Brain pericyte (primary cell): ENCODE measurements at places on chromosomes 7 and 10.

- no peak for DNase-seq
Observed at GRCh38 chr7:5649641-5650040, 131.8 kb downstream of the RNF216 start.

DNA sequence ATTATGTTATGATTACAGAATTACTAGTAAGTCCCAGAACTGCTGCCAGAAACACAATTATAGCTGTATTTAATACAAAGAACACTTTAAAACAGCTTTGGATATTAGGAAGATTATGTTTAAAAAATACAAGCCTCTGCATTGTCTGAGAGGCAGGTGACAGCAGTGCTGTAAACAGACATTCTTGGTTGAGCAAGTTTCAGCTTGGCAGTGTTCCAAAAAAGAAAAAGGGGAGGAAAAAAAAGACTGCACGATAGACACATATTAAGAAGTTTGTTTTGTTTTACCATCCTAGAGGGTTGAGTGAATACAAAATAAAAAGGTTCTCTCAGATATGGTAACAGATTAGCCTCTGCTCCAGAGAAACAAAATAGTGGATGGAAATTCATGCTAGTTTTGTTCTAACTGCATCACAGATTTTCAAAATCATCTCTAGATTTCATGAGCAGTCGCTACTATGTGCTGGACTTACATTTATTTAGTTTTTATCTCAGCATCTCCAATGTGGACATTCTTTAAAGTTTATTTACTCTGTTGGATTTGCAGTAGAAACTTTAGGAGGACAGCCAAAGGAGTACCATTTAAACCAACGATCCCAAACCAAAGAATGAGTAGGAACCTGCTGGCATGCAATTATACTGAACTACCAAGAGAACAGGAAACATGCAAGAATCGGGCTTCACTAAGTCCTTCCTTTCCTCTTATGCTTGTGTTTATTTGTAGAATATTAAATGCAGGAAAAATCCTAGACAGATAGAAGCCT is 9.0 kb downstream of the FAM204A start:
- no peak for DNase-seq

GRCh38 chr10:28959850-28960501 is 282.7 kb downstream of the BAMBI start:
- no peak for DNase-seq

DNA sequence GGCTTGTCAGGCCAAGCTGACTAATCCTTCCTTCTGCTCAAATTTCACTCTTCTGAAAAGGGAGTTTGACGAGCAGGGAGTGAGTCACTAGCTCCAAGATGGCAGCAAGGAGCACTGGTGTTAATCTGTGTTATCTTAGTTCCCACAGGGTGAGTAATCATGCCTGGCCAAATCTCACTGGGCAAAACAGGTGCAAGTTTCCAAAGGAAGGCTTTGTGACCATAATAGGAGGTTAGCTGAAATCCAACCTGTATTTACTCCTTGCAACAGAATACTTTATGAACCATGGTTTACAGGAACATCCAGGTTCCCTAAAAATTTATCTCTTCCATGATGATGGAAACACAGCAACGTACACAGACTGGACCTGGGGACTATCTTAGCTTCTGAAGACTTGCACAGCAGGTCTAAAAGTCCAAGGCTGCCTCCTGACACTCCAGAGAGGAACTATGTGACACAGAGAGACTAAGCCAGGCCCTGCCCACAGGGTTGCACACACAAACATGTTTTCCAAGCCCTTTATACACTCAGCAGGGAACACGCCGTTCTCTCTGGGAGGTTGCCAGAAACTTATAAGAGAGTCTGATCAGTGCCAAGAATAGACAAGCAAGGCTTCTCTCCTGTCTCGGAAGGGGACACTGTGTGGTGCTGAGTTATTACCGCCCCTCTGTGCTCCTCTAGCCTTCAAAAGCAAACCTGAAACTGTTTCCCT is 46.3 kb downstream of the PDK4 start:
- peak; percentile 68 for DNase-seq

GRCh38 chr7:101536668-101537067 is 92.4 kb downstream of the MYL10 start:
- DNase-seq, result no peak

DNA sequence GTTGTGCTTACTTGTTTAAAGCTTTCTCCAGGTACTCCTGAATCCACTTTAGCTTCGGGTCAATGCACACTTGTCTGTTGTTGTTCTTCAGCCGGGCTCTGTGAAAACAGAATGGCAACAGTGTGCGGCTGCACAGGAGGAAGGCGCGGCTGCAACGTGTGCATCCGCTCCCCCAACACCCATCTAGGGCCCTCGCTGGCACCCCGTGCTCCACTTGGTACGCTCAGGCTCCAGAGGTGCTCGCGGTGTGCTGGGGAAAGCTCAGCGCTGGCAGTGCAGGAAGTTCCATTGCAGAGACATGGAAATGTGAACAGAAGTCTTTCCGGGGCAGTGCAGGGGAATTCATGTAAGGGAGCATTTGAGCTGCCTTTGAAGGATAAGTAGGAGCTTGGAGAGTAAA is 6.3 kb downstream of the CXCL12 start:
- DNase-seq, result no peak

DNA sequence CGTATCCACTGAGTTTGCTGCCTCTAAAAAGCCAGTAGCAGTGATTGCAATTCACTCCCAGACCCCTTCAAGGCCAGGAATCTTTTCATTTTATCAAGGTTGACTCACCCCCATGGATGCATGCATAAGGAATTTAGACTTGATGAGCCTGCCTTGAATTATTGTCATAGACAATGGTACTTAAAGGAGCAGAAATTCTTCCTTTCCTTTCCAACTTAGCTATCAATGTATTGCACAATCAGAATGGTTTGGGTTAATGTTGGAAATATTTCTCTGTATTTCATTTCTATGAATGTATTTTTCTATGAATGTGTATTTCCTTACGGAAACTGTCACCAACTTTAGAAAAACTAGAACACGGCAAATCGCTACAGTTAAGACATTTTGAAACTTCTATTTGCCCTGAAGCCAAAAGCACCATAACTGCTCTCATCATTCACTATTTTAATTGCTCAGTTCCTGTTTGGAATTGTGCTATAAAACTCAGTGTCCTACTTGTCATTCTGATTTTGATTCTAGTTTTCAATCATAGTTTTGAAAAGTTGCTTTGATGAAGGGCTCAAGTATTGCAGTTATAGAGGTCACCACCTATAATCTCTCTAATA is 355.7 kb upstream of the AKR1E2 start:
- DNase-seq, result no peak

DNA sequence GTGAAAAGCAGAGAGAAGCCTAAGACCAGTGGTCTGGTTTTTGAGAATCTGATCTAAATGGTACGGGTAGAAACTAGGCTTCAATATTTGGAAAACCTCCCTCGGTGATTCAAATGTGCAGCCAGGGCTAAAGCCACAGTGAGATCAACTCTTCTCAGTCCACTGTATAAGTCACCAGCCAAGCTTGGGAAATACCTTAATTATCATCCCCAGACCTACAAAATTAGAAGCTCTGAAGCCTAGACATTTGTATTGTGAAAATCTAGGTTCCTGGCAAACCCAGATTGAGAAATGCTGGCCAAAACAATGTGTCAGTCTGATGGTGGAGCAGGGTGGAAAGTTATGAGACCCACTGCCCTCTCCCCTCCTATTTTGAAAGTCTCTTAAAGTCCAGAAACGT is 131.7 kb downstream of the DGKI start:
- DNase-seq, result no peak

DNA sequence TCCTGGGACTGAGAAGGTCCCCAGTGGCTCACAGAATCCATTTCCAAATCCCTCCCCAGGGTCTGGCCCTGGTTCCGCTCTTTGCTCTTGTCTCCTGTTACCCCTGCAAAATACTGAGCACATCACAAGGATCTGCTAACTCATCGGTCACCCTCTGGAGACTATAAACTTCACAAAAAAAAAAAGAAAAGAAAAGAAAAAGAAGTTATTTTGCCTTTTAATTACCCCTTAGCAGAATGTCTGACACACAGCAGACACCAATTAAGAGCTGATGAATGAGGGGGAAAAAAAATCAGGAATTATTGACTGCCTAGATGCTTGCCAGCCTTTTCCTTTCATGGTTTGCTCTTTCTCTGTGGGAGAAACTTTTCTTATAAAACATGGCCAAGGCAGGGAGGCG is 578.7 kb downstream of the GRID1 start:
- no peak for DNase-seq

GRCh38 chr10:34231441-34232180 is 583.5 kb downstream of the PARD3 start:
- no peak for DNase-seq

GRCh38 chr10:60149003-60149402 is 240.7 kb downstream of the ANK3 start:
- no peak for DNase-seq

DNA sequence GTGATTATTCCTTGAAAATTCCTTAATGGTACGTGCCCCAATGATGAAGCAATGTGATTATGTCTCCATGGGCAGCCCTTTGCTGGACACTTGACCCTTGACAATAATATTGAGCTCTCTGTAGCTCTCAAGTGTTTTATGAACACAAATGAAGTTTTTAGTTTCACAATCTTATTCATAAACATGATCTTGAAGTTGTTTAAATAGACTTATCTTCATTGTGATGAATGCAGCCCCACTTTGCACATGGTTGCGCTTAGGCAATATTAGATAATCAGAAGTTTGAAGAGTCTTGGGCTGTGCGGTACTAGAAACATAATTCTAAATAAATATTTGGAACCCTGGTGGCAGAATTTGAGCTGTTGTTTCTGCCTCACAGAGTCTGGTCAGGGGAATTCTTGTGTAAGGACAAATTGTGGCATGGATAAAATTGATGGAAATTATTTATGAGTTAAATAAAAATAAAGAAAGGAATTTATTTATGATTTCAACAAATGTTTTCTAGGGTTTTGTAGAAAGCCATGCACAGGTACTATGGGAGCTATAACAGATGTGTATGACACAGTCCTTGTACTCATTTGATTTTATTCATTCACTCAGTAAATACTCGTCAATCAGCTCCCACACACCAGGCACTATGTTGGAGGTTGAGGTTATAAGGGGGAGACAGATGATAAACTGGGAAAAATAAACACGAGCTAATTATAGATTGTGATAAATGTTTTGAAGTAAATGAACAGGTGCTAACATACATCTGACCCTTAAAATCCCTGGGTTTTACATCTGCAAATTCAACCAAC is 217.9 kb downstream of the GALNT17 start:
- DNase-seq, result no peak

DNA sequence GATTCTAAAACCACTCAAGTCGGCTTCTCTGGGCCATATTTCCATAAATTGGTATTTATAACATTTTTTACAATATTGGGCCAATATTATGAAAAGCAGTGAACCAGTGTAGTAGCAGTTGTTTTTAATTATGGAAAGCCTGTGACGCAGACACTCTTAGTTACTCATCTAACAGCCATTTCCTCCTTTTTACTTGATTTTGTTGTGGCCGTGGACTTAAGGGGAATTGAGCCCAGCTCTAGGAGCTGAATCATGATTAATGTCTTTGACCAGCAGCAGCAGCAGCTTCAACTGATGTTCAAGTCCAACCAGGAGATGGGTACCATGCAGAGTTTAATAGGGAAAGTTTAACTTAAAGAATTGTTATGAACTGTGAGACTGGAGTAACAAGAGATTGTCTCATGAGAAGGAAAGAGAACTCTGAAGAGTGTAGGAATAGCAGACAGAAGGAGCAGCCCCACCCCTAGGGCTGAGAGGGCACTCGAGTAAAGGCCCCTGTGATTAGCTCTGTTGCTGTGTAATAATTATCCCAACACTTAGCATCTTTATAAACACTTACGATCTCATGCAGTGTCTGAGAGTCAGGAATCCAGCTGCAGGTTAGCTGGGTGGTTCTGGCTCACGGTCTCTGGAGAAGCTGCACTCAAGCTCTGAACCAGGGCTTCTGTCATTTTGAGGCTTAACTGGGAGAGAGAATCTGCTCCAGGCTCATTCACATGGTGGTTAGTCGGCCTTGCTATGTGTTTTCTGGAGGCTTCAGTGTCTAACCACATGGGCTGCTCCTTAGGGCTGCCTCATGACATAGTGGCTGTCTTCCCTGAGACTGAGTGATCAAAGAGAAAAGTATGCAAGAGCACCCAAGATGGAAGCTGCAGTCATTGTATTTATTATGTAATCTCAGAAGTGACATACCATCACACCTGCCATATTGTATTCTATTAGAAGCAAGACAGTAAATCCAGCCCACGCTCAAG is 4.6 kb downstream of the LANCL2 start:
- peak; percentile 5 for DNase-seq

GRCh38 chr7:73749931-73750776 is 11.6 kb upstream of the ABHD11 start:
- no peak for DNase-seq

DNA sequence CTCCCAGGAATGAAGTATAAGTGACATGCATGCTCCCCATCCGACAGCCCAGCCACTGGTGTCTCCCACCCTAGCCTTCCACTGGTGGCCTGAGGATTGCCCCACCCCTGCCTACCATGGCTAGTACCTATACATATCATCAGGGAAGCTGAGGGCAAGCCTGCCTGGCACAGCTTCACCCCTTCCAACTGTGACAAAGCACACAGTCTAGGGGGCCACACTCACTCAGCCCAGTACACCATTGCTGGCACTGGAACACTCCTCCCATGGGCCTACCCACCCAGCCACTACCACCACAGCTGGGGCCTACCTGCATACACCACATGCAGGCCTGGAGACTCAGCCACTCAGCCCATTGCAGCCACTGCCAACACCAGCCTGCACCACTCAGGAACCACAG is 393.1 kb upstream of the STEAP1 start:
- no peak for DNase-seq

- no peak for DNase-seq
Observed at GRCh38 chr7:117347480-117347879, 24.6 kb upstream of the WNT2 start.

- no peak for DNase-seq
Observed at GRCh38 chr10:129259128-129259815, 207.8 kb upstream of the MGMT start.

- DNase-seq, result no peak
Observed at GRCh38 chr7:8443576-8444467, 10.4 kb downstream of the NXPH1 start.

- DNase-seq, result no peak
Observed at GRCh38 chr7:120997882-120998474, 9.5 kb downstream of the CPED1 start.

- peak; percentile 20 for DNase-seq
Observed at GRCh38 chr7:129091484-129092002, 36.6 kb upstream of the TNPO3 start.

- no peak for DNase-seq
Observed at GRCh38 chr10:110746969-110747608, 103.0 kb downstream of the RBM20 start.

DNA sequence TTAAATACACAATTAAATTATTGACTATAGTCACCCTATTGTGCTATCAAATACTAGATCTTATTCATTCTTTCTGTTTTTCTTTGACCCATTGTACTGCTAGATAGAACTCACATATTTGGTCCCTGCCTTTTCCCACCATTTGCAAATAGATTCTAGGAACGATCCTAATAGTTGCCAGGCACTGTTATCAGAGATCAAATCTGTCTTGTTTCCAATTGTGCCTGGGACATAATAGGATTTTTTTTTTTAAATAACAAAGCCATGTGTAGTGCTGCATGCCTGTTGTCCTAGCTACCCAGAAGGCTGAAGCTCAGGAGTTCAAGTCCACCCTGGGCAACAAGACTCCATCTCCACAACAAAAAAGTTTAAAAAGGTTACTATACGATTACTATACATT is 72.0 kb downstream of the C1GALT1 start:
- no peak for DNase-seq

GRCh38 chr10:89644967-89645741 is at the start of gene PANK1:
PANK1 (minus strand) TSS chr10:89645242; CDS start chr10:89644891, 351 bp downstream.
- peak; percentile 44 for DNase-seq
